IPS DF 19.7 (cell line): ENCODE measurements at places on chromosomes 4 and X.
A peak's percentile ranks its signal among the peaks of the same experiment; 100 is the strongest.

GRCh38 chr4:53043891-53044650 lies 182.0 kb downstream of the RASL11B start:
- no peak for DNase-seq

DNA sequence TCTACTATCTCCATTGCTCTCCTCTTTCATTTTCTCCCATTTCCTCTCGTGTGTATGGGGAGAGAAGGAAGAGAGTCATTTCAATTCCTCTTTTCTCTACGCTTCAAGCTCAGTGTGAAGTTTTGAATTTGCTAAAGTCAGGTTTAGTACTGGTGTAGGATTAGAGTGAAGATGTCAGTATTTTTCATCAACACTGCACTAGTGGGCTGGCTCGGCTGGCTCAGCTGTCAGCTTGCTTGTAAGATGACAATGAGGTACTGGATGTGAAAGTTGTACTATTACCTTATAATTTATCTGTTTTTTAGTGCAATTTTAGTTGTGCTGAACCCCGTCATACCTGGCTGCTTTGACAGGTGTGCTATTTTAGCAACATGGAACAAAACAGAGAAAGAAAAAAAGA lies 2.1 kb upstream of the SH2D1A start:
- DNase-seq, result no peak

- DNase-seq, result no peak
These were observed 10.6 kb upstream of the BMP2K start for GRCh38 chr4:78765432-78766006.

- DNase-seq, result no peak
These were observed 330.4 kb upstream of the NWD2 start for GRCh38 chr4:36914106-36914505.

DNA sequence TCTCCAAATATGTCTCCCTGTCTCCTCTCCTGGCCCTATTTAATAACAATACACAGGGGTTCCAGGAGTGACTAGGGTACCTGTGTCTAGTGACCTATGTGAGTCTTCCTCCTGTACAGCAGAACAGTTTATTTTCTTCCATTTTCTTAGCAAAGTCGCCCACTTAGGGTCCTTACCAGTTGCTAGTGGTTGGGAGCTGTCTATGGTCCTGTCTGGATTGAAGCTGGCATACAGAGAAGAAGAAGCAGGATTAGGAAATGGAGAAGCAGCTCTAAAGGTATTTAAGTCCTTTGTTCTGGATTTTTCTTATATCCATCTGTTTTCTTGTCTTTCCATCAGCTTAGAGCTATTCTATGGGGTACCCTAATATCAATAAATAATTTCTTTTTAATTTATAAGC lies 587.1 kb upstream of the CPEB2 start:
- no peak for DNase-seq

GRCh38 chrX:100710816-100711215 lies 21.1 kb downstream of the SYTL4 start:
- DNase-seq, result no peak

DNA sequence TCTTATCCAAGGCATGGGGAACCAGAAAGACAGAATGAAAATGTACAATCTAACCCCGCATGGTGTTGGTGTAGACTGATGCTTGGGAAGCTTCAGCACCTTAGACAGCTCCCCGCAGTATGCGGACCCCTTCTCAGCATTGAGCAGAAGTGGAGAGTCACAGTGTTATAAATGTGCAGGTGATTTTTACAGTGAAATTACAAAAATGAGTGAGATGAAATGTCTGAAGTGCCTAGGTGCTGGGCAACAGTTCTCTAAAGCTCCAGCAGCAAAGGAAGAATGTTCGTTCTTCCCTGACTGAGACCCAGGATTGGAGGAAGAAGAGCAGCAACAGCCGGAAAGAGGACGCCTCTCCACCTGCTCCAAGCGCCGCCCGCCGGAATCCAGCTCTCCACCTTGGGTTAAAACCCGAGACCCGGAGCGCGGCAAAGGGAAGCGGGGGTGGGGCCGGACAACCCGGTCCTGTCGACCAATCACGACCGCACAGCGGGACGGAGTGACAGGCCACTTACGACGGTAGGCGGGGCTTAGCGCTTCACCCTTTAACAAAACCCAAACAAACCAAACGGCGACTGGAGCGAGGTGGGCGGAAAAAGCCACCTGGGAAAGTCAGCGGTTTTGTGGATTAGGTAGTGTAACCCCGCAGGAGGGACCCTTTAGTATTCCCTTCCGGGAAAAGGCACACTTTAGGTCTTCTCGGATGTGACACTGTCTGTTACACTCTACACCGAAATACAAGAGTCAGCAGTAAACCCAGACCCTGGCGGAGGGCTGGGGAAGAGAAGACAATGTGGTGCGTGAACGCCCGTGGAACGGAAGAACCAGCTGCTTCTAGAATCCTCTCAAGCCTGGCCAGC lies at the start of gene GLRA3:
TSS of gene GLRA3 (minus strand) at position 403 of the 857 bp plus-strand sequence. CDS start 436 bp downstream, outside the sequence.
- peak; percentile 90 for DNase-seq

DNA sequence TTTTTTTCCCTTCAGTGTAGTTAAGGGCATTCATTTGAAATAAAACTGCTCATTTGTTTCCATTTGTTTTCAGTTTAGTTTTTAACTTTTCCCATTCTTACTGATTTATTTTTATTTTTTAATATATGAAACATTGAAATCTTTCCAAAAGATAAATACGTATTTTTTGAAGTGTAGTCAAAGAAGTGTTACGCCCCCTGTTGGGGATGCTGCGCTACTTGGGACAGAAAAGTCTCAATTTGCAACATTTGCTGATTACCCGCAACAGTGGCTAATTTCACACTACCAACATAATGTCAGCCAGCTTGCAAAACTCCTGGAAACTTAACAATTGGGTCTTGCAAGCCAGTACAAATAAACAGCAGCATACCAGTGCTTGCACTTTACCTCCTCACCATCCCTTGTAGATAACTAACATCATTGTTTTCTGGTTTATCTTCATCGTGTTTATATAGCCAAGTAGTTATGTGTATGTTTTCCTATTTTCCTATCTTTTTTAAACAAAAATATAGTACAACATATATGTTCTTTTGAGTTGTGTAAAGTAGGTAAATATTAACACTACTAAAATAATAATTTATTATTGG lies 158.6 kb downstream of the STPG2 start:
- no peak for DNase-seq

DNA sequence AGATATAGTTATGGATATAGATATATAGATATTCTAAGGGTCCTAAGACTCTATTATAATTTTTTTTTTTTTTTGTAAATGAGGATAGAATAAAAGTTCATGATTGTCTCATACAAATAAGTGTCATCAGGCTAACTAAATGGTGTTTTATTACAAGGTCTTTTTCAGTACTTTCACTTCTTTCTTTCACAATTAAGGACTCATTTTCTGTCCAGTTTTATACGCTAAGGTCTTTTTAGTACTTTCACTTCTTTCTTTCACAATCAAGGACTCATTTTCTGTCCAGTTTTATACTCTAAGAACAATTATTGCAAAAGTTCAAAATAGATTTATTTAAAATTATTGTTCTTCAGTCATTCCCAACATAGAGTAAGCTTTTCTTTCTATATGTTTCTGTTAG lies 32.7 kb downstream of the RUFY3 start:
- DNase-seq, result no peak
